ENCODE measurements at places on chromosomes 13 and 19. TPM values are rescaled to one million over a fixed set of nuclear protein-coding genes. Genes with fewer than 3 reads are reported as not detected.
A peak's percentile ranks its signal among the peaks of the same experiment; 100 is the strongest.

The MBD3L3 gene
- not detected for total RNA-seq

The FXYD7 gene
- total RNA-seq = not detected

The FAM187B gene
- not detected for total RNA-seq

GRCh38 chr13:22505489-22505888 is 675.3 kb upstream of the SGCG start:
- DNase-seq = peak; percentile 16

DNA sequence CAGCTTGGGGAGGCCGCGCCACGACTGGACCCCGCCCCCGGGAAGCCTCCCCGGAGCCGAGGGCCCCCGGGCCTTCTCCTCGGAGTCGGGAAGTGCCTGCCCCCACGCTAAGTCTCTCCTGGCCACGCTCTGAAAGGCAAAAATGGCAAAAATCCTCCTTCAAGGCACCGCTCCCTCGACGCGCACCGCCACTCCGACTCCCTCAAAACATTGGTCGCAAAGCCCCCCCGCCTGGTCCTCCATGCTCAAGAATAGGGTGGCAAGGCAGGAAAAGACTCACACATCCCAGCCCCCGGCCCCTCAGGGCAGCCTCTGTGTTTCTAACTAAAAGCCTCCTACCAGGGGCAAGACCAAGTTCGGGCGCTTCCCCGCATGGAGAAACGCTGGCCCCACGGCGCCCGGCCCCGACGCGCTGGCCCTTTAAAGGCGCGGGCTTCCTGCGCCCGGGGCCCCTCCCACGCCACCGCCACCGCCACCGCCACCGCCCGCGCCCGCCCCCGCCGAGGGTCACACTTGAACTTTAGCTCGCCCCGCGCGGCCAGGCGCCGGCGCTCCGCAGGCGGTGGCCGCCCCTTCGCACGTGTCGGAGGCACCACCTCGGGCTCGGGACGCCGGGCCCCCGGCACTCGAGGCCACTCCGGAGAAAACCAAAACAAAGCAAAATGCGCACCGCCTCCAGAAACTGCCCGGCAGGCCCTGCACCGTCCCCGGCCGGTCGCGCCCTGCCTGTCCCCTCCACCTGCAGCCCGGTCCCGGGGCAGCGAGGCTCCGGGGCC is 1.9 kb downstream of the FOXO1 start:
- no peak for DNase-seq

DNA sequence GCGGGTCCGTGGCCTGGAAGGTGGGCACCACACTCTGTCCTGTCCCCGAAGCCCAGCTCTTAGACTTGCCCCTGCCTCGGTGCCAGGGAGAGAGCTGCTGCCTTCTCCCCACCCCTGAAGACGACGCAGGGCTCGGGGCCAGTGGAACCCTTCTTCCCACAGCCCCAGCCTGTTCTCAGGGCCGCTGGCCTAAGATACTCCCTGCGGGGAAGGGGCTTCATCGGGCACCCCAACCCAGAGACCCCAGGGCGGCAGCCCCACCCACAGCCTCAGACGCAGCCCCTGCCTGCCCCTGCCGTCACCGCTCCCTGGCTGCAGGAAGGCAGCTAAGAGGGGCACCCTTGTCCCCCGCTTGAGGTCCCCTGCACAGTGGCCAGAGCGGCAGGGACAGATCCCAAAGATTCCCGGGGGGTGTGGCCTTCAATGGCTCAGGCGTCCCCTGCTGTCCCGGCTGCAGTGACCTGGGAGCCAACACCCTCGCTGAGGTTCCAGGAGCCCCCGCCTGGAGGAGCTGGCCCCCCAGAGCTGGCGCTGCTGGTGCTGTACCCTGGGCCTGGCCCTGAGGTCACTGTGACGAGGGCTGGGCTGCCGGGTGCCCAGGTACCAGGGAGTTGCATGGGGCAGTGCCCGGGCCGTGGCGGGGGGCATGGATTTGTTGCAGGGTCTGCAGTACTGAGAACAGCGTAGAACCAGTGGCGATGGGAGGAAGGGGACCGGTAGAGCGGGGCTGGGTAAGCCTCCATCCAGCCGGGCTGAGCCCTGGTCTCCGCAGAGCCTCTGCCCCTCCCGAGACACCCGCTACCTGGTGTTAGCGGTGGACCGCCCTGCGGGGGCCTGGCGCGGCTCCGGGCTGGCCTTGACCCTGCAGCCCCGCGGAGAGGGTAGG is 1.0 kb downstream of the AMH start:
- no peak for DNase-seq

DNA sequence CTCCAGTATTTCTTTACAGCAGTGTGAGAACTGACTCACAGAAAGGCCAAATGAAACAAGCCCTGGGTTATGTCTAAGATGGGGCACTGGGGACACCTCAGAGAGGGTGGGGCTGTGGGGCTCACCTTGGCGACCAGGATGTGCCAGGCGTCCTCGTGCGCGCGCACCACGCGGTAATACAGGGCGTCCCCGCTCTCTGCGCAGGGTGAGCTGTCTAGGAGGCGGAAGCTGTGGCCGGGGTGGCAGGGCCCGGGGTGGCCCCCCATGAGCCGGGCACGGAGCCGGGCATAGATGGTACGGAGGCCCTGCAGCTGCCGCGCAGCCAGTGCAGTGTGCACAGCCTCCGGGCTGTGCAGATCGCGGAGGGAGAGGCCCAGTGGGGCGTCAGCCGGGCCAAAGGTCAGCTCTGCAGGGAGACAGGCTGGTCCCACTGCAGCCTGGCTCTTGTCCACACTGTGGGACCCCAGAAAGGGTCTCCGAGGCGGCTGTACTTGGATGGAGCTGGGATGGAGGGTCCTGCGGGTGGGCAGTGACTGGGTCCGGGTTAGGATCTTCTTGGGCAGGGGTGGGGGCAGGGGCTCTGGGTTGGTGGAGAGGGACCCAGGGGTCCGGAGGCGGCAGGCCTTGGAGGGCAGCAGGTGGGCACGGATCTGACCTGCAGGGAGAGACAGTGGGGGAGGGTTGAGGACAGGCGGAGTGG is 3.4 kb downstream of the PEAK3 start:
- DNase-seq = no peak

DNA sequence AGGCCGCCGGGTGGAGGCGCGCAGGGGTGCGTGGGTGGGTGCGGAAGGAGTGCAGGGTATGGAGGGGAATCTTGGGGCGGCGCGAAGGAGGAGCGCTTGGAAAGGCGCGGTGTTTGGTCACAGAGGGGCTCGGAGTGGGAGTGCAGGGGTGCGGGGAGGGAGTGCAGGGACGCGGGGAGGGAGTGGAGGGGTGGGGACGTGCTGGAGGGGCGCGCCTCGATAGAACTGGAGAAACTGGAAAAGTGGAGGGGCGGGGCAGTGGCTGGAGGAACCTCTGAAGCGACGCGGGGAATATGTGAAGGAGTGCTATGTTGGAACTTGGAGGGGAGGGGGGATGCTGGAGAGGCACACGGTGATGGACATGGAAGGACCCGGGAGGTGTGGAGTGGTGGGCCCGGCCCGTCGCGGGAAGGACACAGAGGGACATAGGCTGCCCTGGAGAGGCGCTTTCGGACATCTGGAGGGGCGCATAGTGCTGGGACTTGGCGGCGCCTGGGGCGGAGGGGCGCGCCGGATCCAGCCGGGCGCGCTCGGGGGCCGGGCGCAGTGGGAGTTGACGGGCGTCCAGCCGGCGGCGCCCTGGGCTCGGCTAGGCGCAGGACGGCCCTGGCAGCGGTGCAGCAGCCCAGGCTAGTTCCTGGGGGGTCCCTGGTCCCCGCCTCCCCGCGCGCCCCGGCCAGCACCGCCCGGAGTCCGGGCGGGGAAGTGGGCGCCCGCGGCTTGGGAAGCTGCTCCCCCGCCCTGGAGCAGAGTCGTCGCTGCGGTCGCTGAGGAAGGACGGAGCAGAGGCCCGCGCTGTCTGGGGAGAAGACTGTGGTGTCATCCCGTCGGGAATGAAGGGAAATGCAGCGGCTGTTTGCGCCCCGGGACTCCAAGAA is 20.8 kb upstream of the SGCG start:
- no peak for DNase-seq

Measured in renal cortical epithelial cell (primary cell).